Ureter (tissue), 1 donor: ENCODE measurements at places on chromosomes 2 and 18.

- no peak for DNase-seq
These were observed 49.7 kb upstream of the CDC42EP3 start for GRCh38 chr2:37721201-37721560.

GRCh38 chr2:55364189-55365055 is 55.2 kb downstream of the CCDC88A start:
- peak; percentile 69 for DNase-seq

DNA sequence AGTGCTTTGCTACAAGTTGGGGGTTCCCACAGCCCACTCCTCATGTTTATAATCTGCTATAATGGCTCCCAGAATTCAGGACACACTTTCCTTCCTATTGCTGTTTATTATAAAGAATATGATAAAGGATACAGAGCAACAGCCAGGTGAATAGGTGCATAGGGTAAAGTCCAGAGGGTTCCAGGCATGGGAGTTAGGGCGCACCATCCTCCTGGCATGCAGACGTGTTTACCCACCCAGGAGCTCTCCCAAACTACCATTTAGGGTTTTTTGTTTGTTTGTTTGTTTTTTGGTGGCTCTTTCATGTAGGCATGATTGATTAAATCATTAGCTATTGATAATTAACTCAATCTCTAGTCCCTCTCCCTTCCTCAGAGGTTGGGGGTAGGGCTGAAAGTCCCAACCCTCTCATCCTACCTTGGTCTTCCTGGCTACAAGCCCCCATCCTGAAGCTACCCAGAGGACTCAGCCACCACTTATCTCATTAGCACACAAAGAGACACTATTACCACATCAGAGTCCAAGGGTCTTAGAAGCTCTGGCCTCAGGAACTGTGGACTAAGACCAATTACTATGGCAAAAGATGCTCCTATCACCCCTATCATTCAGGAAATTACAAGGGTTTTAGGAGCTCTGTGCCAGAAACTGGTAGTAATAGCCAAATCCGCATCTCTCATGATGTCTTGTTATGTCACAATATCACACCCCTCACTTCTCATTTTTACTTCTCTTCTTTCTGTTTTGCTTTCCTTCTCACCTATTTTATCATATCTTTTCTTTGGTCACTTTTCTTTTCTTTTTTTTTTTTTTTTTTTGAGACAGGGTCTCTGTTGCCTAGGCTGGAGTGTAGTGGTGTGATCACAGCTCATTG is 154.9 kb upstream of the TTC39C start:
- DNase-seq: peak; percentile 1

- no peak for DNase-seq
These were observed 81.1 kb downstream of the RAPH1 start for GRCh38 chr2:203453858-203454451.

GRCh38 chr2:144432921-144433320 is 87.0 kb downstream of the ZEB2 start:
- DNase-seq: no peak

- DNase-seq: no peak
These were observed 56.6 kb upstream of the PPM1B start for GRCh38 chr2:44112096-44112495.

DNA sequence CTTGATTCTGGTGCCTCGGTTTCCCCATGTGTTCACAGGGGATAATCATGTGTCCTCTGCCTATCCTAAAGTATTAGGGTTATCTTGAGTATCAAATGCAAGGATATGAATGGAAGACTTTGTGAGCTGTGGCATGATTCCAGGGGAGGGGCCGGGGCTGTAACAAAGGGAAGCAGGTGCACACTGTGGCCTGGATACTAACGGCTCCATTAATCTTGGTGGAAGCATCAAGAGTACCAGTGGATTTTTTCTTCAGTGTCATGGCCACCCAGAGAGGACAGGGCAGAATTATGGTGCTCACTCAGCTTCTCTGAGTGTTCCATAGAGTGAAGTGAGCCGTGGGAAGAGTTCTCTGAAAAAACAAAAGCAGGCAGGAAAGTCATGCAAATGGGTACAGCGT is 320.1 kb downstream of the ALK start:
- DNase-seq: no peak

- no peak for DNase-seq
These were observed 59.9 kb downstream of the BIN1 start for GRCh38 chr2:127047054-127047453.

GRCh38 chr18:7116792-7117389 is 706 bp downstream of the LAMA1 start:
- no peak for DNase-seq

DNA sequence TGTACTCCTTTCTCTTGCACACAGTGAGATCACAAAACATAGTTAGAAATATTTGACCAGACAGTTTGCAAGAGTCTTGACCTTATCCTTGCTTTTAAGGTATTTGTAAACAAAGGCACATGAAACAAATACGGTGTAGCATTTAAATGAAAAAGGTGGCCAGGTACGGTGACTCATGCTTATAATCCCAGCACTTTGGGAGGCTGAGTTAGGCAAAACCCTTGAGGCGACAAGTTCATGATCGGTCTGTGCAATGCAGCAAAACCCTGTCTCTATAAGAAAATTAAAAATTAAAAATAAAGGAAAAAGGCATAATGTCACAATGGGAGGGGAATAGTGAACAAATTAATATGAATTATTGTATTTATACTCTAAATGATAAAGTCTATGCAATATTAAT is 109.5 kb upstream of the PIK3C3 start:
- no peak for DNase-seq

GRCh38 chr18:32877371-32877770 is 104.5 kb upstream of the KLHL14 start:
- no peak for DNase-seq

DNA sequence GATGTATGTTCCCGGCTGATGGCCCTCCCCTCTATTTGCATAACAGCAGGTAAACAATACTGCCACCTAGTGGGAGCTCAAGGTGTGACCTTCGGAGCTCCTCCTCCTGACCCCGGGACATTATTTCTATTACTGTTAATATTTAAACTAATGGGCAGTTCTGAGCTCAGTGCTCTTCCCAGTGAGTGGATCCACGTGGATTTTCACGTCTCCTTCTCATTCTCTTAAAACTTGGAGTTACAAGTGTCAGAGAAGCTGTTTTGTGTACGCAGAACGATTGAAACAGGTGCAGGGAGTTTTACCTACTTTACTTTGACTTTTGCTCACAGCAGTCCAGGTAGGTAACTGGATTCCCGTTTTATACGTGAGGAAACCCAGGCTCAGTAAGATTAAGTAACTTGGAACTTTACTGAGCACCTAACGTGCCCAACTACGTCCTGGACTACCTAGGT is 127.3 kb downstream of the PRKCE start:
- peak; percentile 69 for DNase-seq

GRCh38 chr2:23381485-23381884 is 3.5 kb upstream of the KLHL29 start:
- no peak for DNase-seq

DNA sequence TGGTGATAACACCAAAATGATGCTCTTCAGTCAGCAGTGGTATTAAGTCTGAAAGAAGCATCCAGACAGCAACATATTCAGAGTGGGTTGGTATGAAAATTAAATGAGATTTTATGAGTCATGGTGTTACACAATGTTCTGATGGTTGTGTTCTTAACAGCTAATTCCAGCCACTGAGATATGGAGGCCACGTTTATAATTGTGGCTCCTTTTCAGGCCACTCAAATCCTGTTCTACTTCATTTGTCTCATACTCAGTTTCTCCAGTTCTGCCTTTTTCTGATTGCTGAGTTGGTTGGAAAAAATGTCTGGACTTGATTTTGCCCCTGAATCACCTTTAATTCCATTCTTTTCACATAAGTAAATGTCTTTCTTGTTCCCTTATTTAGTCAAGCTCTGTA is 162.7 kb upstream of the COL3A1 start:
- no peak for DNase-seq

- DNase-seq: no peak
These were observed 51.9 kb downstream of the EFEMP1 start for GRCh38 chr2:55871637-55872036.

DNA sequence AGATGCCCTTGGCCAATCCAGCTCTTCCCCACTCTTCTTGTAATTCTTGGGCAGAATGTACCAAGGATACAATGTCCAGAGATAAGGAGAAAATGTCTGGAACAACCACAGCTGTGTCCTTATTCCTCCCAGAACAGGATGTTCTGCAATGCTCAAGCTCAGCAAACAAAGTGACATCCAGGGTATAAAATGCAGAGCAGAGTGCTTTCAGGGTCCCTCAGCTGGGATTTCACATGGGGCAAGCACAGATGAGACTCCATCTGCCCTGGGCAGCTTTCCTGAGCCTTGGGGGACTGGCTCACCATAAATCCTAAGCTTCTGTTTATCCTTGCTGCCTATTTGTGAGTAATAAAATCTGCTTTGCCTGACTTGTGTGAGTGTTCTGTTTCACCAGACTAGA is 127.4 kb downstream of the VAPA start:
- peak; percentile 77 for DNase-seq

GRCh38 chr2:44044281-44044720 is 48.5 kb upstream of the LRPPRC start:
- DNase-seq: peak; percentile 83

- DNase-seq: no peak
These were observed 431.8 kb upstream of the MYT1L start for GRCh38 chr2:2762913-2763312.

DNA sequence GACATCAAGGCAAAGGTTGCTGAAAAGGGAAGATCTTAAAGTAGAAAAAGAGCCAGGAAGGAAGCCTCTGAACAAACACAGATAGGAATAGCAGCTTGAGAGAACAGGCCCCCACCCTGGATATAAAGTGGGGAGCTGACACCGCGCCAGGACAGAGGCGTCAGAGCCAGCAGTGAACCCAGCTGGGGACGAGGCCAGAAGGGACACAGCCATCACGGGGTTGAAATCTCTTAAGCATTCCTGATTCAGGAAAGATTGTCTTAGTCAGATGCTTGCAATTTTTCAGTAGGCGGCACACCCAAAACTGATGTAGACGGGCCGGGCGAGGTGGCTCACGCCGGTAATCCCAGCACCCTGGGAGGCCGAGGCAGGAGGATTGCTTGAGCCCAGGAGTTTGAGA is 93.8 kb upstream of the PHLPP1 start:
- DNase-seq: no peak

GRCh38 chr2:144071461-144071860 is 448.5 kb downstream of the ZEB2 start:
- no peak for DNase-seq

- no peak for DNase-seq
These were observed 42.4 kb downstream of the SP3 start for GRCh38 chr2:173922760-173923159.

GRCh38 chr2:137115081-137115794 is 349.9 kb downstream of the THSD7B start:
- DNase-seq: no peak

DNA sequence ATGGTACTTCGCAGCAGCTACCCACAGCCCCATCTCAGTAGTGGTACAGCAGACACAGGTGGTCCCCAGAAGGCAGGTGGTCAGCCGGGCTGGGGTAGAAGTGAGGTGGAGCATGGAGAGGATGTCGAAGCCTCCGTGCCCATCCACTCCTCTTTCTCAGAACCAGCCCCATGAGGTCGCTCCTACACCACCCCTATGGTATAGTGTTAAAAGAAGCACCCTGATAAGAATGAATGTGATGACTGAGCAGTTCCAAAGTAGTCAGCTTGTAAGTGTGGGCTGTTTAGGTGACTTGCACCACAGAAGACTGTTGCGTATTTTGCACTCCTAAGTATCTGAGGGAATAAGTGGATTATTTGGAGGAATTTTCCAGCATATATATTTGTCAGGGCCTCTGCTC is 111.3 kb downstream of the WDSUB1 start:
- DNase-seq: no peak

DNA sequence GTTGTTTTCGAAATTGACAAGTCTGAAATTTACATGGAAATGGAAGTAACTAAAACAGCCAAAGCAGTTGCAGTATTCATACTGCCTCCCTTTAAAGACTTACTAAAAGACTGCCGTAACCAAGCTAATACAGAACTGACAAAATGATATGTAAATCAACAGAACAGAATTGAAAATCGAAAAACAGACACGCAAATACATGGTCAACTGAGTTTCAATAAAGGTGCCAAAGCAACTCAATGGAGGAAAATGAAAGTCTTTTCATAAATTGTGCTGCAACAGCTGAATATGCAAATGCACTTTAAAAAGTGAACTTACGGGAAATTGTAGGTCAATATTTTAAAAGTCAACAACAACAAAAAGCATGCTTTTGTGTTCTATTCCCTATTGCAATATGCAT is 34.2 kb downstream of the TMEM131 start:
- DNase-seq: no peak

DNA sequence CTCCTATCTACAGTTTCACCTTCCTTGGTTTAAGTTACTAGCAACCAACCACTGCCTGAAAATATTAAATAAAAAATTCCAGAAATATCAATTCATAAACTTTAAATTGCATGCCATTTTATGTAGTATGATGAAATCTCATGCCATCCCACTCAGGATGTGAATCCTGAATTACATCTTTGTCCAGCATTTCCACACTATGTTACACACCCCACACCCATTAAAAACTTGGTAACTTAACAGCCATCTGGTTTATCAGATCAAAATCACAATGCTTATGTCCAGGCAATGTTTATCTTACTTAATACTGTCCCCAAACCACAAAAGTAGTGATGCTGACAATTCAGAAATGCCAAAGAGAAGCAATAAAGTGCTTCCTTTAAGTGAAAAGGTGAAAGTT is 21.6 kb downstream of the CUL3 start:
- no peak for DNase-seq

GRCh38 chr2:26840937-26841610 is 6.9 kb upstream of the DPYSL5 start:
- DNase-seq: peak; percentile 7

- no peak for DNase-seq
These were observed 311.9 kb upstream of the EPHA4 start for GRCh38 chr2:221883976-221884375.

DNA sequence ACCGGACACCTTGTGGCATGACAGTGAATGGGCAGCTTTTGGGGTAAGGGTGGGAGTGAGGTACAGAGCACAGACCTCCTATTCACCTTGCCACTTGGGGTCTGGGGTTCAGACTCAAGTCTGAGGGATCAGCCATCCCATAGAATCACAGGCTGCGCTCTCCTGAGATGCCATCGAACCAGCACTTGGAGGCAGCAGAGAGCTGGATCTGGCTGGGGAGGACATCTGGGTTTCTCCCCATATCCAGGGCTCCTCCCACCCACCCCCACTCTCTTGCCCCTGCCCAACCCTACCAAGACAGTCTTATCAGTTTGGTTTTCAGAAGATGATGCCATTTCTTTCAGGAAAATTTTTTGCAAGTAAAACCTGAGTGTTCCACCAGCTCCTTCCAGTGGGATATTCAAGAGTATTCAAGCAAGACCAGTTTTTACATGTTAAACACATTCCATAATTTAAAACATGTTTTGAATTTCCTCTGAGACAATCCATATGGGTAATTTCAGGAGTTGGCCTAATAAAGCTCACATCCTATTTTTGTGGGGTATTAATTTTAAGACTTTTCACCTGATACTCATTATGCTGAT is 29.2 kb upstream of the TEX44 start:
- no peak for DNase-seq

- DNase-seq: no peak
These were observed 114.4 kb upstream of the NOL4 start for GRCh38 chr18:34339155-34339554.

GRCh38 chr2:36964496-36965058 is 1.8 kb downstream of the STRN start:
- no peak for DNase-seq
